Mesangial cell (primary cell): ENCODE measurements at places on chromosomes 1 and 21. TPM values are rescaled to one million over a fixed set of nuclear protein-coding genes. Genes with fewer than 3 reads are reported as not detected.

CAMK1G gene
- total RNA-seq, result 0.51 TPM in 1 of 2 replicates, not detected in the other

S100A3 gene
- total RNA-seq, result 5.8 and 42.2 TPM in 2 replicates

S100A16 gene
- 433 and 734 TPM in 2 replicates for total RNA-seq

SPRR2A gene
- not detected in 2 replicates for total RNA-seq

ATP1A2 gene
- under 0.01 TPM in 1 of 2 replicates, not detected in the other for total RNA-seq
